ENCODE measurements at places on chromosomes 4 and X.

- no peak for DNase-seq
These were observed 275.4 kb downstream of the ARHGAP10 start for GRCh38 chr4:148007314-148007760.

DNA sequence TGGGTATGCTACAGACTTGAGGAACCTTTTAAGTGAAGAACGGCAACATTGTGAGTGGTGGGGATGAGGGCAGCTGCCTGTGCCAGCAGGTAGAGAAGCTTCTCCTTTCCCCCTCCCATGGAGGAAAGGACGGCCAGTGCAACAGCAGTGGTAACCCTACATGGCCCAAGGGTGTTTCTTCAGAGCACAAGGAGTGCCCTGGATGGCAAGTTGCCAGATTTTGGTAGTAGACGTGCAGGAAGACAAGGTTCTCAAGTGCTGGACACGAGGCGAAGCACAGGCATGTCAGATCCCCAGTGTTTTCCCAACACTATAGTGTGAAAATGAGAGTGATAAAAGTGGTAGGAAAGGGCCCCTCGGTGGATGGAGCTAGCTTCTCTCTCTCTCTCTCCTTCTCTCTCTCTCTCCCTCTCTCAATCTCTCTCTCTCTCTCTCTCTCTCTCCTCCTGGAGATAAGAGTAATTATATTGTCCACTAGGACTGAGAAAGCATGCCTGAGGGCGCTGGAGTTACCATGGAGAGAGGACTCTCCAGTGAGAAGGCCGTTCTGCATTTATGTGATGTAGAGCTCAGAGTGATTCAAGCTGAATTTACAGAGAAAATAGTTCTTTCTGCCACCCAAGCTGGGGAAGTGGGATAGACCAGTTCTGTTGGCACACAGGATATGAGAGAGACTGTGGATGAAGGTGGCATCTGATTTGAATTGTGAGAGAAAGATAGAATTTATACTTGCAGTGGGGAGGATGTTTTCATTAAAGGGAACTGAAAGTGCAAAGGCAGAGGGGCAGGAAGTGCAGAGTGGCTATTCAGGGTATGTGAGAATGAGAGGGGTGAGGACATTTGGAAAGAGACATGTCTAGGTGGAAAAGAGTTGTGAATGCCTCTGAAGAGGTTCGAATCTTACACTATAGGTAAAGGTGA is 25.7 kb upstream of the TRPC3 start:
- no peak for DNase-seq

DNA sequence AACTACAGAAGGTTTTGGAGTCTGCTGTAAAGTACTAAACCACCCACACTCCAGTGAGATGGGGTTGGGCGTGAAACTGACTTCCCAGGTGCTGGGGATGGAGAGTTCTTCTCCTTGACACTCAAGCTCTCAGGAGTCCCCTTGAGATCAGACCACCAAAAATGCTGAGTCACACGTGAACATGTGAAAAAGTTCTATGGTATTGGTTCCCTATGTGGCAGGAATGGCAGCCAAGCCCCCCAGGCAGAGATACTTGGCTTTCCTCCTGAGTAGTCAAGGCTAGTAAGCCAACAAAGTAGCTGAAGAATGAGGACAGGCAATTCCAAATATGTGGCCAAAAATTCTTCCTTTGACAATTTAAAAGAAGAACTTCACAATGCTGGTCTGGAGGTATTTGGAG is 222.0 kb upstream of the ADAMTS3 start:
- DNase-seq, result no peak

- no peak for DNase-seq
These were observed 26.2 kb downstream of the ZNF330 start for GRCh38 chr4:141246683-141247429.

- DNase-seq, result no peak
These were observed 12.8 kb downstream of the TBC1D9 start for GRCh38 chr4:140743194-140743931.

DNA sequence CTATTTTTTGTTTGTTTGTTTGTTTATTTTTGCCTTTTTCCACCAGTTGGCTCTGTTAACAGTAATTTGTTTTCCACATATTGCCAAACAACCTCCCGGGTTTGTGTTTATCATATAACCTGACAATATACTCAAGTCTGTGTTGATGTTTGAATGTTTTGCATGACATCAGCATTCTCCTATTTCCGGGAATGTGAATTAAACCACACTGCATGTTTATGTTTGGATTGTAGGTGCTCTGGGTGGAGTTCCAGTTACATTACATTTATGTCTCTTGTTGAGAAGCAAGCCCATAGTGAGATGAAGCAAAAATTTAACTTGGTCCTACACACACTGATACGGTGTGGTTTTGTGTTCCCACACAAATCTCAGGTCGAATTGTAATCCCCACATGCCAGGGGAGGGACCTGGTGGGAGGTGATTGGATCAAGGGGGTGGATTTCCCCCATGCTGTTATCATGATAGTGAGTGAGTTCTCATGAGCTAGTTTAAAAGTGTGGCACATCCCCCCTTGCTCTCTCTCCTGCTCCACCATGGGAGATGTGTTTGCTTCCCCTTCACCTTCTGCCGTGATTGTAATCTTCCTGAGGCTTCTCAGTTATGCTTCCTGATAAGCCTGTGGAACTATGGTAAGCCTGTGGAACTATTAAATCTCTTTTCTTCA is 54.4 kb upstream of the CLNK start:
- DNase-seq, result no peak
